Motor neuron (in vitro differentiated cells): ENCODE measurements at places on chromosomes 6 and 20.

- no peak for ATAC-seq
These were observed 45.2 kb downstream of the LRRC1 start for GRCh38 chr6:53840027-53840426.

- no peak for ATAC-seq
These were observed 1.8 kb downstream of the OSER1 start for GRCh38 chr20:44208770-44209169.

DNA sequence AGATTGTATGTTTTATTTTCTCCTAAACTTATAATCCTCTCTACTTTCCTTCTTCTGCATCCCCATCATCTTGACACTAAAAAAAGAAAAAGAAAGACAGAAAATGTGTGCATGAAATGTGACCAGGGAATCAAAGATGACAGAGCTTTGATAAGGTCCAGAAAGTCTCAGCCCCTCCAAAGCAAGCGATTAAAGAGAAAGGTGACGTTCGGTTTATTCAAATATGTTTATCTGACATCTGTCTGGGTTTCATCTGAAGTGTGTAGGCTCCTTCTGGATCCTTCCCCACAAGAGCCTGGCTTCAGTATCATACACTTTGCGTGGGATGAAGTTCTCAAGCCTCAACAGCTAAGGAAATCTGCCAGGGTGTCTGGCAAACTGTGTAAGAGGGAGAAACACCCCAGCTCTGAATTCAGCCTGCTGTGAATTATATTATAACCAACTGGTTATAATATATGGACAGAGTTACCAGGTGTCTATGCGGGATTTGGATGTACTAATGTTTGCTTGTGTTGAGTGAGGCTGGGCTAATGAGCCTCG, 263.0 kb downstream of the ZNF217 start:
- ATAC-seq = no peak

GRCh38 chr6:45687570-45687969, 309.8 kb upstream of the SUPT3H start:
- ATAC-seq = no peak

DNA sequence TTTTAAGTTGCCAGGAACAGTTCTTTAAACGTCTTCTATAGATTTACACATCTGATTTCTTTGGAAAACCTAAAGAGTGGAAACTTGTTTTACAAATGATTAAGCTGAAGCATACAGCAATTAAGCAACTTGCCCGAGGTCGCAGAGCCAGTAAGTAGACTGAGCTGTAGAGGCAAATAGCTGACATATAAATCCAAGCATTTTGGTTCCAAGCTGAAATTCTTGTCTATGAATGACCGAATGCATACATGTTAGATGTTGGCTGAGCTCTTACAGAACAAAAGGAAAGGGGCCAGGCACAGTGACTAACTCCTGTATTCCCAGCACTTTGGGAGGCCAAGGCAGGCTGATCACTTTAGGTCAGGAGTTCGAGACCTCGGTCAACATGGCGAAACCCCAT, 101.8 kb upstream of the SGK1 start:
- no peak for ATAC-seq

GRCh38 chr6:166598441-166599138, 12.1 kb upstream of the RAMACL start:
- no peak for ATAC-seq
